ENCODE measurements at places on chromosomes 16 and 17.

- no peak for DNase-seq
Observed at GRCh38 chr17:67865438-67865837, 40.1 kb downstream of the BPTF start.

DNA sequence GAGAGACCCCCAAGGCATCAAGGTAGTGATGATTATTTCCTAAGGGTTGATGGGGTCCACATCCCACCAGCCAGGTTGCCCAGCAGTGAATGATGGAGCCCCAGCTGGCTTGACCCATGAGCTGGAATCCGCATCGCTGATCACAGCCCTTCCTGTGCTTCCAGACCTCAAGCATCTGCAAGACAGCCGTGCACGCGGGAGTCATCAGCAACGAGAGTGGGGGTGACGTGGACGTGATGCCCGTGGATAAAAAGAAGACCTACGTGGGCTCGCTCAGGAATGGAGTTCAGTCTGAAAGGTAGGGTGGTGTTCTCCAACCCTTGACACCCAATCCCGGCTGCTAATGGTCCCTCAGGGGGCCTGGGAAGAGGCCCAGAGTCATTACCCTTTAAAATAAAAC is 69.3 kb downstream of the CRISPLD2 start:
- no peak for DNase-seq

DNA sequence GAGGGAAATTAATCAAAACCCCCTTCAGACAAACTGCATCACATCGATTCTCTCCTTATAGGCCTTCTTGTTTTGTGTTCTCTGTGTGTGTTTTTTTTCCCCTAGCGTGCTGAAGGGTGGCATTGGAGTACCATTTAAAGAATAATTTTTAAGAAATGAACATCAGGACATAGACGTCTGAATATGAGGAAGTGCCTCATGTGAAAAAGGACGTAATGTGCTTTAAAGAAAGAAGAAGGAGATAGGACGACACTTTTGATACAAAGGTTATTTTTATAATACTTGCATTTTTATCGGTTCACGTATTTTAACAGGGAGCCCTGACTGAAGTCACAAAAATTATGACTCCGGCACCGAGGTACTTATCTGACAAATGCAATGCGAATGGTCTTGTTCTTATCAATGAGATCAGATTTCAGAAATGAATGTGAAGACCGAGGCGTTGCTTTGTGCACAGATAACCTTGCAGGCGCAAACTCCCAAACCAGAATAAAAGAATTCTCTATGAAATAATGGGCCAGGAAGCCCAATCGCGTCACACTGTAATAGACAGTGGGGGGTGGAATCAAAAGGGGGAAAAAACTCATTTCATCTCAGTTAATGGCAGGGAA is 606.3 kb downstream of the MAF start:
- no peak for DNase-seq

DNA sequence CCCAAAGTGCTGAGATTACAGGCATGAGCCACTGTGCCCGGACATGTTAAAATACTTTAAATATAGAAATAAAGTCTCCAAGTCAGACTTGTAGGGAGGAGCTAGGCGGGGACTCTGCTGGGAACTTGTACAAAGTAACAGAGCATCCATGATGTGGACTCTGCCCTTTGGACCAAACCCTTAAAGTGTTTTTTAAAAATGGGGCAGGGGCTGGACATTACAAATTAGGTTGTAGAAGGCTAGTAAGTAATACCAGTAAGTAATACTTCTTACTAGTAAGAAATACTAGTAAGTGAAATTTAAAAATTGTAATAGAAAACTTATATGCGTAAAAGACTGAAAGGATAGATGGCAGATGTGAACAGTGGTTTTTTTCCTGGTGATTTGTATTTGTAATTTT is 9.7 kb upstream of the SPATA32 start:
- DNase-seq, result no peak

DNA sequence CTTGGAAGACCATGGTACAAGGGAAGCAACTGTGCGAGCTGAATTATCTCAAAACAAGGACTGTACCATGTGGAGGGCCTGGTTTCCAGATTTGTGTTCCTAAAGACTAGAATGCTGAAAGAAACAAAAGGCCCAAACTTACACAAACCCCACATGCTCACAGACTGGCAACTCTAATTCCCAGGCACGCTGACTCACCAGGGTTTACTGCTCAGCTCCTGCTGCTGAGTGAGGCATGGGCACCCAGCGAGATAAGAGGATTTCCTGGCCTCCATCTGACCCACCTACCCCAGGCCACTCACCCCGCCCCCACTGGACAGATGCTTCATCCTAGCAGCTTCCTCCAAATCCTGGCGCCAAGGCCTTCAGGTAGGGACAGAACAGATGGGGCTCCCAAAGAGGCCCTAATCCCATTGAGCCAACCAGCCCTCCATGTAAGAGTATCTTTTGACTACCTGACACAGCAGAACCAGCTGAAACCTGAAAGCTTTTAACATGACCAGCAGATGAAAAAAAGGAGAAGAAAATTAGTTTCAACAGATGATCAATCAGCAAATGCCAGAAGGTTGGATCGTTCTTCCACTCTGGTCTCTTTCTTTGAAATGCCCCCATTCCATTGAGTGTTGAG is 33.9 kb downstream of the DCUN1D3 start:
- DNase-seq, result peak; percentile 77

GRCh38 chr17:20128036-20128667 is 119.0 kb downstream of the SPECC1 start:
- DNase-seq, result peak; percentile 45

DNA sequence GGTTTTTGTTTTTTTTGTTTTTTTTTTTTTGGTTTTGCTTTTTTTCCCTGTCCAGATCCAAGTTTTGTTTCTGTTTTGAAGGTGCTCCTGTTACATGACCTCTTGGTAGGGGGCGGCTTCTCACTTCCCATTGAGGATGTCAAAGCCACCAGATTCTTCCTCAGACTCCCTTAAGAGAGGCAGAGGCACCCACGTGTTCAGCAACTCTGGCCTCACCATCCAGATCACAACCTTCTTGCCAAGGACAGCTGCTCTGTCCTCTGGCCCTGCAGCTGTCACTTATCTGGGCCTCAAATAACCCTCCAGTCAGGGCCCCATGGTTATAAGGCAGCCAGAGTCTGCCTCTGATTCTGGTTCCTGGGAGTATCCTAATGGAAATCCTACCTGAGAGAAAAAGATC is 208.5 kb downstream of the STX8 start:
- DNase-seq, result no peak

DNA sequence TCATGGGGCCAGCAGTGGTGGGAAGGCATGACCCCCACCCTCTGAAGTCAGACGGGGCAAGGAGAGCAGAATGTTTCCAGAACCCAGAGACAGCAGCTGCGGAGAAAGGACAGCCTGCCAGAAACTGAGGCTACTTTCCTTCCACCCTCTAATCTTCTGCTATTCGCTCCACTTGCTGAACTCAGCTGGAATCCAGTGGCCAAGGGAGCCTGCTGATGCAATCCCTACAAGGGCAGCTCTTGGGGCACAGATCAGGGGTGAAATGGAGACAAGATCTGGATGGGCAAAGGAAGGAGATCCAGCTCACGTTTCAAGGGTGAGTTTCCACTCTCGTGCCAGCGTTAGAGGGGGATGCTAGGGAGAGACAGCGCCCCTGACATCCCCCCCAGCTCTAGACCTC is 479.1 kb downstream of the SLC39A11 start:
- peak; percentile 26 for DNase-seq

- DNase-seq, result peak; percentile 41
Observed at GRCh38 chr16:82016263-82016662, 5.0 kb upstream of the SDR42E1 start.

GRCh38 chr16:23407436-23408127 is 45.4 kb downstream of the COG7 start:
- no peak for DNase-seq

- DNase-seq, result no peak
Observed at GRCh38 chr16:27384425-27384824, 17.5 kb upstream of the IL21R start.

DNA sequence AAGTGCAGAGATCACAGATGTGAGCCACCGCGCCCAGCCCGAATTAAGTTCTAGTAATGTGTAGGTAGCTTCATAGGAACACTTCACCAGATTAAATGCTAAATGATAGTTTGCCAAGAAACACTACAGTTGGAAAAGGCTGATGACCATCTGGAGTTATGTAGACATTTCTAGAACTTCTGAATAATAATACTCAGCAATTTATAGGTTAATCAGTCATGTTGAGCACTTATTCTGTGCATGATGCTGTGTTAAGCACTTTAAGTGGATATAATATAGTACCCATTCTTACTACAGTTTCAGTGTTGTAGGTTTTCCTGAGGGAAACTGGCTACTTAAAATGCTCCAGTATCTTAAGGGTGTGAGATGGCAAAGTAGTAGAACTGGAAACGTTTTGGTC is 45.2 kb downstream of the NUP93 start:
- DNase-seq, result no peak

DNA sequence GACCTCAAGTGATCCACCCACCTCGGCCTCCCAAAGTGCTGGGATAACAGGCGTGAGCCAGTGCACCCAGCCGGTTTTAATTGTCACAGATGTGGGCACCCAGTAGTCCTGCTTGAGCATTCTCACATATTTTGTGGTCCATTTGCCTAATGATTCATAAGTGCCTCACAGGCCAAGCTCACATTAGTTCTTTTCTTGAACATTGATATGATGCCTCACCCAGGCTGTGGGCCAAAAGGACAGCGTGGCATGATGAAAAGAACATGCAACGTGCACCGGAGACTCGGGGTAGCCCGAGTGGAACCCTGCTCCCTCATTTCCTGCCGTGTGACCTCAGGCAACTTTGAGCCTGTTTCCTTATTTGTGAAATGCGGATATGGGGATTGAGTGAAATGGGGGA is 181.9 kb downstream of the SNX29 start:
- DNase-seq, result peak; percentile 93

- no peak for DNase-seq
Observed at GRCh38 chr17:73396431-73397277, 84.9 kb upstream of the CDC42EP4 start.

GRCh38 chr16:31344712-31345111 is 10.3 kb upstream of the ITGAX start:
- no peak for DNase-seq

DNA sequence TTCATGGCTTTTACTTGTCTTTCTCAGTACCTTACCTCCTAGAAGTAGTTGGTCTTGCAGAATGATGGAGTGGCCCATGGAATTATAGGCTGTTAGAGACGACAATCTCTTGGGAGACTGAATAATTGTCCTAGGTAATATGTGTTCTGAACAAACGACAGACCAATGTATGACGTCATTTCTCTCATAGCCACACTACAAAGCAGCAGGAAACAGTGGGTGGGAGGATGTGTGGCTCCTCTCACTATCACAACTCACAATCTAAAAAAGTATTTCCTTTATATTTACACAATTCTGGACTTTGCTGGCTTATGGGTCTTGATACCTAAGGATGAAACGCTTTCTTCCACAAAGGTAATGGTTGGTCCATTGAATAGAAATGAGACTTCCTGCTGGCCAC is 183.9 kb downstream of the TOX3 start:
- no peak for DNase-seq

GRCh38 chr16:19389246-19389645 is 28.4 kb upstream of the TMC5 start:
- DNase-seq, result peak; percentile 65

GRCh38 chr16:9115277-9115676 is 23.8 kb downstream of the HAPSTR1 start:
- DNase-seq, result peak; percentile 69

DNA sequence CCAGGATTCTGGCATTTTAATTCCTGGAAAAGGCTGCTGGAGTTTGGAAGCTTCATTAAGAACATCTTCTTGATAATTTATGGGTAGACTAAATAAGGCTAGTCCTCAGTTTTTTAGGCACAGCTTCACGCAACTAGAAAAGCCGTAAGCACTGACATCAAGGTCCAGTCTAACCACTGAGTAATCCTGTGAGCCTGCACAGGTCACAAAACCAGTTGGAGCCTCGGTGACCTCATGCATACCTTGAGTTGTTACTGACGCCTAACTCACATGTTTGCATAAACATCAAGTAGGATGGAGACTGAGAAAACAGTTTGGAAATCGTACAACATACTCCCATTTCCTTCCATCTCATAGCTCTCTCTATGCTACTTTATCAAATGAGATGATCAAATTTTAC is 63.8 kb upstream of the RCVRN start:
- peak; percentile 33 for DNase-seq

DNA sequence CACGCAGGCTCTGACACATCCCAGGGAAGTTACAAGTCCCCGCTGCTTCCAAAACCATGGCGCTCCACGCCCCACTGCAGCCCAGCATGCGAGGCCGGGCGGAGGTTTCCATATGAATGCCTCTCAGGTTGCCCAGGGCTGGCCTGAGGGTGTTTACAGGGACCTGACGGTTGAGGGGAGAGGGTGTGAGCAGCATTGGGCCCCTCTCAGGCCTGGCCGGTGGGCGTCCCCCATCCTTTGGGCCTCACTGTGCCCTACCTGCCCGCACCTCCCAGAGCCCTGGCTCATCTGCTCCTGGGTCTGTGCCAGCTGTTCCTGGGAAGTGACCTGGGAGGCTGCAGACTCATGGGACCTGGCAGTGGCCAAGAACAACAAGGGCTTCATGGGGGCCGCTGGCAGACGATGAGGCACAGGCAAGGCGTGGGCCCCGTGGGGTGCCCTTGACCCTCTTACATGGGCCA is 173.5 kb downstream of the C16orf95 start:
- no peak for DNase-seq

GRCh38 chr17:74296548-74296936 is 22.5 kb downstream of the DNAI2 start:
- peak; percentile 36 for DNase-seq
